ENCODE measurements at places on chromosomes 2 and 18. TPM values are rescaled to one million over a fixed set of nuclear protein-coding genes. Genes with fewer than 3 reads are reported as not detected.

- DNase-seq: peak; percentile 26
These were observed 909 bp downstream of the TMEM87B start for GRCh38 chr2:112055730-112056625.

DNA sequence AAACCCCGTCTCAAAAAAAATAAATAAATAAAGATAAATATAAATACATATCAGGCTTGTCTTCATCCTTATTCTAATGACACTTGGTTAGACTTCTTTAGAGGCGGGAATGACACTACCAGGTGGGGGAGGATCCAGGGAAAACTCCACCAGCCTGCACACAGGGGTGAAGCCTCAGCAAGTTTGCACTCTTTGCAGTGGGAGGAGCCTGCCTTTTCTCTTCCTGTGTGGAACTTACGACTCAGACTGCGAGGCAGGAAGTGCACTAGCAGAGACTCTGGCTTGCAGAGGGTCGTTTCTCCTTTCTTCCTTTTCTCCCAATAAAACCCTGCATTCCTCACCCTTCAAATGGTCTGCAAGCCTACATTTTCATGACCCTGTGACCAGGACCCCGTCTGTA is 153.6 kb upstream of the CBLN2 start:
- DNase-seq: no peak

- no peak for DNase-seq
These were observed 264.9 kb downstream of the MREG start for GRCh38 chr2:215748446-215748845.

ZC3H6 gene
- total RNA-seq: 7.5 TPM

SERPINB3 gene
- not detected for total RNA-seq

DNA sequence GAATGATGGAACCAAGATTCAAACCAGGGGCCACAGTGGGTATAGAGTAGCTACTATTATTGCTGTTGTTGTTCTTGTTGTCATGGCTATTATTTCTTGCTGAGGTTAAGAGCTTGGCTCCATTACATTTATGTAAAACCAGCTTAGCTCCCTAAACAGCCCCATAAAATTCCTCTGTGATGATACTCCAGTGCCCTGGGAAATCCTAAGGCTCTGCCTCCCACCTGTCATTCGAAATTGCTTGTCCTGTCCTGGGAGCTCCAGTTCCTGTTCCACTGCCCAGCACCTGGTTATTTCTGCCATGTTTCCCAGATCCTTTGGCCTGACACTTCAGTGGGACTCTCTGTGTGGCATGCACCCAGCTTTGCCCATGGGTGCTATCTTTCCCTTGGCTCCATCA is 27.8 kb upstream of the NCOA1 start:
- DNase-seq: no peak
